Suppressor macrophage treated with lipopolysaccharide for 4 hours (primary cell): ENCODE measurements at places on chromosomes 3 and 15.

DNA sequence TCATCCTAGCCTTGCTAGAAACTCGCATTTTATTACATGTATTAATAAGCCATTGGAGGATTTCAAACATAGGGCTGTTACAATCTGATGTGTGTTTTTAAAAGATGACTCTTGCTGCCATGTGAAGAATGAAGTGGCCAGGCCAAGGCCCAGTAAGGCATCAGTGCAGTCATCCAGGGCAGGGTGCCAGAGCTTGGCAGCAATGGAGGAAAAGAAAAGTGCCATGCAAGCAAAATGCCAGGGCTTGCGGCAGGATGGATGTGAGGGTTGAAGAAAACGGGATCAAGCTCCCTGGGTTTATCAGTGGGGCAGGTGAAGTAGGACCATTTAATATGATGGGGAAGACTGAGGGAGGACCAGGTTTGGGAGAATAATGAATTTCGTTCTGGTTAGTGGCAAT, 183.6 kb downstream of the MINAR1 start:
- DNase-seq, result no peak

GRCh38 chr15:64981812-64982431, 7.8 kb downstream of the SPG21 start:
- DNase-seq, result no peak

DNA sequence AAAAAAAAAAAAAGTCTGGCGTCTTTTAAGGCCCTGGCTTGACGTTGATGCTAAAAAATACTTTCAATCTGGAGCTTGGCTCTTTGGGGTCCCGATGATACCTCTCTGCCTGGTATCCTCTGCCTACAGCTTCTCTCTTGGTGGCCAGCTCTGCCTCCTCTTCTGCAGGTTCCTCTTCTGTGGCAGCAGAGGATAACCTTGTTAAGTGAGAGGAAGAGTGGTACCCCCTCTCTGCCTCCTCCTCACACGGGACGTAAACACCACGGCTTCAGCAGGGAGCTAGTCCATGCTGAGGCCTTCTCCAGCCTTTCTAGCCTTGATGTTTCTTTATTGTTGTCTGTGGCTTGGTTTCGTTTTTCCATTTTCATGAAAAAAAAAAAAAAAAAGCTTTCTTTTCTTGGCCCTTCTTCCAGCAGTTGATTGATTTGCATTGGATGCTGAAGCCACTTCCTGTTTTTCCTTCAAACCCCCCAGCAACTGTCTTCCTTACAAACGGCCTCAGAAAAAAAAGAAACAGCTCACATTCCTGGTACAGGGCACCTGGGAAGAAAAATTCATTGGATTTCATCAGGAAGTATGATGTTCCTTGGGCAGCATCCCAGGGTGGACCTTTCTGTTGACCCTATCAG, 59.7 kb downstream of the RORA start:
- DNase-seq, result no peak

- no peak for DNase-seq
Measured at GRCh38 chr3:45214061-45214680, 11.9 kb downstream of the TMEM158 start.

DNA sequence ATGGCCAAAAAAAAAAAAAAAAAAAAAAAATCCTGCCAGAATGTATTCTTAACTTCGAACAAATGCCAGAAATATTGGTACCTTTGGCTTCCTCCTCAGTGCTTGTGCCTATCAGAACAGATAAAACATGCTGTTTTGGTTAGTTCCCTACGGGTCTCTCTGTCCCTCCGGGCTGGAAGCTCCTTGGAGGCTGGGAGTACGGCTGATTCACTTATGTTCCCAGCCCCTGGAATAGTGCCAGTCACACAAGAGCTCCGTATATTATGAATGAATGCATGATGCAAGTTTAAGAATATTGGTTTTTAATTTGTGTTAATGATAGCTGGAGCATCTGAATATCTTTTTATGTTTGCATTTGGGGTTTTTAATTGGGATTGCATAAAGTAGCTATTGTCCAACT, 44.0 kb downstream of the NR2F2 start:
- DNase-seq, result no peak

- DNase-seq, result peak; percentile 93
Measured at GRCh38 chr3:139427283-139428060, 38.0 kb upstream of the COPB2 start.

GRCh38 chr3:193997228-193998122, 138.5 kb upstream of the HES1 start:
- no peak for DNase-seq

- DNase-seq, result no peak
Measured at GRCh38 chr3:114327665-114328064, 33.8 kb downstream of the TIGIT start.

DNA sequence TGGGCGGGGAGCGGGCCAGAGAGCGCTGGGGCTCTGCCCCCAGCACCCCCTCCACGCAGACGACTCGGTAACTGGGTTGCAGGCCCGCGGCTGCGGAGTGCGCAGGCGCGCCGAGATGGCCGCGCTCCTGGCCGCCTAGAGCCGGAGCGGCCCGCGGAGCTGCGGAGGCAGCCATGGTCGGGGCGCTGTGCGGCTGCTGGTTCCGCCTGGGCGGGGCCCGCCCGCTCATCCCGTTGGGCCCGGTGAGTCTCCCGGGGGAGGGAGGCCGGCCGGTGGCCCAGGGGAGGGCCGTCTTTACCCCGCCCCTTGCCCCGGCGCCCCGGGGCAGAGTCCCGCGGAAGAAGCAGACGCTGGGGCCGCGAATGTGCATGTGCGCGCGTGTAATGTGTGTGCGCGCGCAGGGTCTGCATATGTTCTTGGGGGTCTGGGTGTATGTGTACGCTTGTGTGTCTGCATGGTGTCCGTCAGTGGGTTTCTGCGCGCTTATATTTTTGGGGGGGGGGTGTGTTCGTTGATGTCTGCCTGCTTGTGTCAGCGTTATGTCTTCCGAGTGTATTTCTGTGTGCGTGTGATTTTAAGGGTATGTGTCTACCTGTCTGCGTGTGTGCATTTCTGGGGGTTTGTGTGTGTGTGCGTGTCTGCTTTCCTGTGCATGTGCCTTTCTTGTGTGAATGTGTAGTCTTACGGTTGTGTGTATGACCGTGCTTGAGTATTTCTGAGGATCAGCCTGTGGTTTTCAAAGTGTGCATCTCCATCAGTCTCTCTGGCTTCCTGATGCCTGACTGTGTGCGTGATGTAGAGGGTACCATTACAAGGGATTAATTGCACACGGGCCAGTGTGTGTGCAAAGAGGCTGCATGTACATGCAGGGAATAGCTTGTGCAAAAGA, at the start of gene ABHD14A:
Gene ABHD14A, plus strand, starts transcription at position 102 of the 889 bp plus-strand sequence. Its CDS starts 72 bp downstream, at position 174.
- DNase-seq, result peak; percentile 84

DNA sequence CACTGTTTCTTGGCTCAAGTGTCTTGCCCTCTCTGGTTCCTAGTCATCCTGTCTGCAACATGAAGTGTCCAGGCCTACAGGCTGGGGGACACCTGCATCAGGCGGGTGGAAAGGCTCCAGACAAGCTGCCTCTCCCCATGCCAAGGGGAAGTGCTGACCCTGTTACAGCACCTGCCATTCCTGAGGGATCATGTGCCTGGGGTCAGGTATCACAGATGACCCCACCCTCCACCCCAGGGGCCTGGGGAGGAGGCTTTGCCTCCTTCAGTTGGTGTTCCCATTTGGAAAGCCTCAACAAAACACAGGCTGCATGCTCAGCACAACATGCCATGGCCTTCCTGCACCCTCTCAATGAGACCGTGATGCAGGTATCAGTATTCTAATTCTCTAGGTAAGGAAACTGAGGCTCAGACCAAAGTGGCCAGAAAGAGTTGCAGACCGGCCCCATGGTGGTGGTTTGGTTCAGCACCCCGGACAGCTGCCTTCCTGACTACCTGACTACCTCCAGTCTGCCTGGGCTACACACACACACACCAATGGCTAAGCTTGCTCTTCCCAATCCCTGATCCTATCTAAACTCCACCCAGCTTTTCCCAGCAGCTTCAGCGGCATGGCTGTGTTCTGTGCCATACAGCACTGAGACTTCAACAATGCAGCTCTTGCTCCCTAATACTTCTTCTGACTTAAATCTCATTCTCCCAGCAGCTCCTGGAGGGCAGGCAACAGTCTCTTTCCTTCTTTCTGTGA, 69.7 kb upstream of the LINGO1 start:
- DNase-seq, result no peak

DNA sequence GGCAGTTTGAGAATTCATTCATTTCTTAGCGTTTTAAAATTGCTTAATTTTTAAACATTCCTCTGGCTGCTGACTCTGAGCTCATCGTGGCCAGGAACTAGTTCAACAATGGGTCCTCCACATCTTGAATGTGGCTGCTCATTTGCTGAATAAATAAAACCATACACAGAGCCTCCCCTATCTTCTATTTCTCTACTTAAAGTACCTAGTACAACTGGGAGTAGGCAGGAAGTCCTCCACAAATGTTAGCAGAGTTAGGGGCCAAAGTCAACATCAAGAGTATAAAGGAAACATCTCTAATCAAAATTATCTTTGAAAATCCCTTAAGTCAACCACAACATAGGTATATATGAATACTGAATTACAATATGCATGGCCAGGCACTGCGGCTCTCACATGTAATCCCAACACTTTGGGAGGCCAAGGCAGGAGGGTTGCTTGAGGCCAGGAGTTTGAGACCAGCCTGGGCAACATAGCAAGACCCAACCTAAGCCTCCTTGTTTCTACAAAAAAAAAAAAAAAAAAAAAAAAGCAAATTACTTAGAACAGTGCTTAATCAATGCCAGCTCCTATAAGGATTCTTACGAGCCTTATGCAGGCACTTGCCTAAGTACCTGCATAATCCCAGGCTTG, 57.5 kb upstream of the LMOD3 start:
- DNase-seq, result no peak

- DNase-seq, result no peak
Measured at GRCh38 chr3:178233371-178234071, 302.7 kb upstream of the KCNMB2 start.

- DNase-seq, result no peak
Measured at GRCh38 chr3:11530153-11530721, 113.5 kb downstream of the VGLL4 start.

DNA sequence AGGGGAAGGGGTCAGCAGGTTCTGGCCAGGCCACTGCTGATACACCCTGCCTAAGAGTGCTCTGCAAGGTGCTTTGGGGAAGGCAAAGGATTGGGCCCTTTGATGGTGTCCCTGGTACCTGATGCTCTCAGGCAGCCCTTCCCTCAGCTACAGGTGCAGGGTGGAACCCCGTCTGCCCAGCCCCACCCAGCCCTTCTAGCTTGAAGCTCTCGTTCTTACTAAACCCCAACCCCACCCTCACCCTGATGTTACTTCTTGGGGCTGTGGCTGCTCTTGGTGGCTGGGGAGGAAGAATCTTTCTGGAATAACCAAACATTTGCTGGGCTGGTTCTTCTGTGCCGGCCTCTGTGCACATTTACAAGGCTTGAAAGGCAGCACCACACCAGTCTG, 6.4 kb downstream of the GNAI2 start:
- no peak for DNase-seq
